ENCODE measurements at places on chromosomes 4 and X.

- no peak for DNase-seq
These were observed 5.1 kb upstream of the SLC25A6 start for GRCh38 chrX:1397001-1397400.

- no peak for DNase-seq
These were observed 118.3 kb downstream of the RELL1 start for GRCh38 chr4:37567836-37568235.

DNA sequence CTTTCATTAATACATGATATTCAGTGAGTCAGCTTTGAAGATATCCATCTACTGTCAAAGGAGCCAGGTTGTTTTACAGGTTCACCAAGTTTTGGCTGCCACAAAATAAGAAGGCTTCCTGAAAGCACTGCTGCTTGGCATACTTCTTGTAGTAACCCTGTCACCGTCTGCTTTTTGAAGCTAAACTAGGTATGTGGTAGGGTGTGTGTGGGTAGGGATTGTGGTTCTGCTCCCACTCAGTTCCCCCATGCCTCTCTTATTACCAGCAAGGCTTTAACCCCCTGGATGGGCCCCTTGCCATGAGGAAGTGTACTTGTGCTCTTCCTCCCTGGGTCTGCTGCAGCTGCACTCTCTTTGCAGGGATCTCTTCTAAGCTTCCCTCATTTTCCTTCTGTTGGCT is 191.2 kb downstream of the BANK1 start:
- no peak for DNase-seq

GRCh38 chr4:138870737-138871554 is 144.6 kb upstream of the NOCT start:
- peak; percentile 61 for DNase-seq

DNA sequence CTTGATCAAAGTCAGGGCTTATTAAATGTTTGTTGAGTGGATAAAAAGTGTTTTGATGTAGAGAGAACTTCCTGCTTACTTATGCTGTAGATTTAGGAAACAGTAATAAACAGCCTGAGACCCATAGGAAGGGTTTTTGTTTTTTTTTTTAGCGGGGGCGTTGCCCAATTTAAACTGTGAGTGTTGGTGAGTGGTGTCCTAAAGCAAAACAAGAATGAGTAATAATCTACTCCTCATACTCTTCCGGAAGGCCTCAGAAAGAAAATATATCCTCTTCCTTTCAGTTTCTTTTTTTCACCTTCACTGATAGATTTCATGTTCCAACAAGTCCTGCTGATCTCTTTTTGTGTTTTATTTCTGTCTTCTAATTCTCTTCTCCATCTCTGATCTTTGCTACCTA is 104.4 kb upstream of the SCML1 start:
- DNase-seq, result no peak

GRCh38 chrX:120294651-120295050 is 16.6 kb downstream of the TMEM255A start:
- no peak for DNase-seq

- no peak for DNase-seq
These were observed 16.7 kb upstream of the COL25A1 start for GRCh38 chr4:109319156-109319555.

DNA sequence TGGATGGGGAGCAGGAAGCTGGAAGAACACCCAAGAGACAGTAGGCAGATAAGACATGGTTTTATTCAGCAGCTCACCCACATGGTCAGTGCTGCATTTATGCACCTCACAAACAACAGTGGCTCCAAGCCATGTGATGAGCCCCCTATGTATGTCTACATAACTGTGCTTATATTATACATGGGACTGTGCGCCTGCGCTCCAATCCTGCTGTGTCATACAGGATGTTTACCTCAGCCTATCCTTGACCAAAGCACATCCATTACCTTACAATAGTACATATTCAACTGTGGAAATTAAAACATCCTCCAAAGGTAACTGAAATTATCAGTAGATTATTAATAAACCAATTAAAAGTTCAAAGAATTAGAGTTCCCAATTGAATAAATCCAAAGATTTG is 44.1 kb upstream of the SGMS2 start:
- DNase-seq, result no peak

DNA sequence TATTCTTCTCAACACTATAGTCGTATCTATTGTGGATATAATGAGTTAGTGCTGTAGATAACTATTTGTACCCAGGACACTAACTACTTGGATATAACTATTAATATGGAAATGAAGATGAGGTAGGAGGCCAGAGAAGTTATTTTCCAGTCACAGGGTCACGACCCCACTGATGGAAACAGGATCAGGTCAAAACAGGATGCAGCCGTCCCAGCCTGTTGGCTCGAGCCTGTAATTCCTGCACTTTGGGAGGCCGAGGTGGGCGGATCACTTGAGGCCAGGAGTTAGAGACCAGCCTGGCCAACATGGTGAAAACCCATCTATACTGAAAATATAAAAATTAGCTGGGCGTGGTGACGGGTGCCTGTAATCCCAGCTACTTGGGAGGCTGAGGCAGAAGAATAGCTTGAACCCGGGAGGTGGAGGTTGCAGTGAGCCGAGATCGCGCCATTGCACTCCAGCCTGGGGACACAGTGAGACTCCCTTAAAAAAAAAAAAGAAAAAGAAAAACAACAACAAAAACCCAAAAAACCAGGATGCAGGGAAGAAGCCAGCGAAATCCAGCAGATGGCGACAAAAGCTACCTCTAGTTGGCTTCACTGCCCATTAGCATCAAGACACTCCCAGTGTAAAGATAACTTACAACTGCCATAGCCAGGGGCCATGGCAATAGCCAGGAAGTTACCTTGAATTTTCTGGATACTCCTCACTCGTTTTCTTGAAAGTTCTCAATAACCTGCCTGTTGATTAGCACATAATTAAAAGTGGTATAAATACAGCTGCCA is 37.9 kb upstream of the NKAP start:
- no peak for DNase-seq

DNA sequence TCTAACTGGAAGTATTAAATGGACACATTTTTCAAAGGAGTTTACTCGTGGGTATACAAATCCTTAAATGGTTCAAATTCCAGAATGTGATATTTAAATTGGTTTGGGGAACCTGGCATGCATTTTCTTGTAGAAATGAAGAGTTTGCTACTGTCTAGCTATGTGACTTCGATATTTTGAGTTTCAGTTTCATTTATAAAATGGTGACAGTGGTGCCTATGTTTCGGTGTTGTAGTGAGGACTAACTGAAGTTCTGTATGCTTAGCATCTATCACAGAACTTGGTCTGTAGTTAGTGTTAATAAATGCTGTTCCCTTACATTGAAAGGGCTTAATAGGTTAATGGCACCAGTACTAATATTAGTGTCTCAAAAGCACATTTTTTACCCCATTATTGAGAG is 29.4 kb downstream of the TRPC5 start:
- no peak for DNase-seq

GRCh38 chr4:89878611-89879010 is 16.0 kb upstream of the MMRN1 start:
- DNase-seq, result no peak

Measured in NT2/D1 (cell line).